ENCODE measurements at places on chromosomes 7 and 10. TPM values are rescaled to one million over a fixed set of nuclear protein-coding genes. Genes with fewer than 3 reads are reported as not detected.

Gene BAMBI
- 13.2 TPM for polyA plus RNA-seq

Gene PIP4K2A
- 47.1 TPM for polyA plus RNA-seq

GRCh38 chr10:87700031-87700796 is 40.5 kb downstream of the PAPSS2 start:
- DNase-seq: no peak

DNA sequence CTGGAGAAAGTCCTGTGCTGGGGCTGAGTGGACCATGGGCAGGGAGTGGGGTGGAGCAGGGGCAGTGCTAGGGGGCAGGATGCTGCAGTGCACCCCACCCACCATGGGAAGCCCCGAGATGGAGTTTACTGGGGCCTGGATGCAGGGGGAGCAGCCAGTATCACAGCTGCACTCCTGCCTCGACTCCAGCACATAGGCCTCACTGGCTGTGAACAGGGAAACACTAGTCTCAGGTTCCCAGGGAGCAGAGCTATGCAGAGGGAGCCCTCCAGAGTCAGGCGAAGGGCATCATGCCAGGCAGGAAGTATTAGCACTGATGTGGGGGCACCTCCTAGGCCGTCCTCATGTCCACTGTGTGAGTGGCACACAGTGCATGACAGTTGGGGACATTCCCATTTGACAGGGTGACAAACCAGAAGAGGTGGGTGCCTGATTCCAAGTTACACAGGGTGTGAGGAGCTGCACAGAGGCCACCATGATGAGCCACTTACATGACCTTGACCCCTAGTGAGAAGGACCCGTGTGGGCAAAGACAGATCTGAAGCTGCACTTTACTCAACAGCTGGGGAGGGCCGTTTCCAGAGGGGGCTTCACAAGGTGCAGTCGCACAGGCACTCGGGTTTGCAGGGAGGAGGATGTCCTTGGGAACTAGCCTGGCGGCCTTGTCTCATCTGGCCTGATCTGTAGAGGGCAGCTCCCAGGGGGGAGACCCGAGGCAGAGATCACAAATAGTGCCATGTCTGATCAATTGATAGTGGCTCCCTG is 69.9 kb upstream of the LRRC4 start:
- DNase-seq: no peak

Gene PAX4
- not detected for polyA plus RNA-seq

DNA sequence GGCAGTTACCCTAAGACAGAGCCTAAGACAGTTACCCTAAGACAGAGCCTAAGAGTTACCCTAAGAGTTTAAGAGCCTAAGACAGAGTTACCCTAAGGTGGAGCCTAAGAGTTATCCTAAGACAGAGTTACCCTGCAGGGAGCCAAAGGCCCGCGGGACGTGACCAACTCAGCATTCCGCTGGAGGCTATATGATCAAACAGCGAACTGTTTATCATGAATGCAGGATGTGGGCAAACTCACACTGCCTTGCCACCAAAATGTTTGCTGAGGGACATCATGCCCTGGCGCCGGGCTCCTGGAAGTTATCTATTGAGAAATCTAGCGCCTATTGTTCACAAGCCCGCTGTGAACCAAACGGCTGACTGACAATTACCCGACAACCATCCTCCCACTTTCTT is 49.9 kb downstream of the BLVRA start:
- DNase-seq: no peak

GRCh38 chr10:12390733-12391132 is 41.4 kb downstream of the CAMK1D start:
- no peak for DNase-seq

- no peak for DNase-seq
These were observed 18.6 kb downstream of the BLNK start for GRCh38 chr10:96252730-96253129.

- no peak for DNase-seq
These were observed 114.2 kb upstream of the ADAM12 start for GRCh38 chr10:126502441-126502840.

DNA sequence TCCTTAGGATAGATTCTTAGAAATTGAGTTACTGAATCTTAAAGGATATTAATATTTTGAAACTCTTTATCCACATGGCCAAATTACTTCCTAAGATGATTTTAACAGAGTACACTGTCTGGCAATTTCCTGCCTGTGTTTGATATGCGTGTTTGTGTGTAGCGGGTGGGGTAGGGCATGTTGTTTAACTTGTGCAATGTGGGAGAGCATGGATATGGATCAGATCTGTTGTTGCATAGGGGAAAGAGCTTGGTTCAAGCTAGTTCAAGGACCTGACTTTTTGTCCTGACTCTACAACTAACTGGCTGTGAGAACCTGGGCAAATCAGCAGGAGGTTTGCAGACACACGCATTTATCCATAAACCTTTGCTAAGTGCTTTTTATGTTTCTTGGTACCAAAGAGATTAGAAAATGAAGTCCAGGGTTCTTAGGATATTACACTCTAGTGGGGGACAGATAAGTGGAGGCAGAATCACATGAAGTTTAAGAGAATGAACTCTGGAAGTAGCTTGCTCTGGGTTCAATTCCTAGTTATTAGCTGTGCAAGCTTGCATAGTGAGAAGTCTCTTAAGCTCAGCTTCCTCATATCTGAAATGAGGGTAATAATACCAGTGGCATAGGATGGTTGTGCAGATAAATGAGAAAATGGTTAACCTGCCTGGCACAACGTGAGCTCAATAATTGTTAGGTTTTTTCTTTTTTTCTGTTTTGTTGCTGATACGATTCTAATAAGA is 96.3 kb upstream of the PRR15 start:
- no peak for DNase-seq

Gene POLL
- 16.1 TPM for polyA plus RNA-seq

Gene OR6V1
- not detected for polyA plus RNA-seq

Gene SLC25A28
- polyA plus RNA-seq: 24.7 TPM

- DNase-seq: no peak
These were observed 46.6 kb downstream of the WDR37 start for GRCh38 chr10:1102831-1103230.

GRCh38 chr10:80538481-80539185 is 931 bp downstream of the SH2D4B start:
- DNase-seq: no peak

DNA sequence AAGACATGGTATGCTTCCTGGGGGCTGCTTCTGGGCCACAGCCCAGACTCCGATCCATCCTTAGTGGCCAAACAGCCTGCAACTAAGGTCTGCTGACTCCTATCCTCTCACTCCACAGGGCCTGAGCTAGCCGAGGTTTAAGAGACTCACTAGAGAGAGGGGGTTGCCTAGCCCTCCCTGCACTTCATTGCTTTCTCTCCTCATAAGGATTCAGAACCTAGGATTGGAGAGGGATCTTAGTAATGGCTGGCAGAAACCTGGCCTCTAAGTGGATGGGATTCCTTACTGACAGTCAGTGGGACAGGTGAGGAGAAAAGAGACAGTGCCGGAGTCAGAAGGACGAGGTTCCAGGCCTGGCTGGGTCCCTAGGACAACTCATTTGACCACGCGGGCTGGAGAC is 8.2 kb upstream of the DDIT4 start:
- DNase-seq: no peak

DNA sequence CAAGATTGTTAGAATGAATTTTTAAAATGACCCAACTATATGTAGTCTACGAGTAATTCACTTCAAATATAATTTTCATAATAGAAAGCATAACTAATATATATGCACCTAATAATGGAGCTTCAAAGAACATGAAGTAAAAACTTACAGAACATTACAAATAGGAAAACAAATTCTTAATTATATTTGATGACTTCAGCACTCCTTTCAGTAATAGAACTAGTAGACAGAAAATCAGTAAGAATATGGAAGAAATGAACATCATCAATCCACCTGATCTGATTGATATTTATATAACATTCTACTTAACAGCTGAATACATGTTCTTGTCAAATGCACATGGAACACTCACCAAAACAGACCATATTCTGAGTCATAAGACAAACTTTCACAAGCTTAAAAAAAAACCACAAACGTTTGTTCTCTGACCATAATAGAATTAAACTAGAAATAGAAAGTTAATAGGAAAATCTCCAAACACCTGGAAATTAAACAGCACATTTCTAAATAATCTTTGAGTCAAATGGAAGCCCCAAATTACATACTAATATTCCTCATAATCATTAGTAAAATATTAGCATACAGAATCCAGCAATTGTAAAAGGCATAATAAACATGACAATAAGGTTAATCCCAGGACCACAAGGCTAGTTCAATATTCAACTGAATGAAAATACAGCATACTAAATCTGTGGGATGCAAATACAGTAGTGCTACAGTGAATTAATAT is 48.0 kb downstream of the BRAF start:
- no peak for DNase-seq

DNA sequence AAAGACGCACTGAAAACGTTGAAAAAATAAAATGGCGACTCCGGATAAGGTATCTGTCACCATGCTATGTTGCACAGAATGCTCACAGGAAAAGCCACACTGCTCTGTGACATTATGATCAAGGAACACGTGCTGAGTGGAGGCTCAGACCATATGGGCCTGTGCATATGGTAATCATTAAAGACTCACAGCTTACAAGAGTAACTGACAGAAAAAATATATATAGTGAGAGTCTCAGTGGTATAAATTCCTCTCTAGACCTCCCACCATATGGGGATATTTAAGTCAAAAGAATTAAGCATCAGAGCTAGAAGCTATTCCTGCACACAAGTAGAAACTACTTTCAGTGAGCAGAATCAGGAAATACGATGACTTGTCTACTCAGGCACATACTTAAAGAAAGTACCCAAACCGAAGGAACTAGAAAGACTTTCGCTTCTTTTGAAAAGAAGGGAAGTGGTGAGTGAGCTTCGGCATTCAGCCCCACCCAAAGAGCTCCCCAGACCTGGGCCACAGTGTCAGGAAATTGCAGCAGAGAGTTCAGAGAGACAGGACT is 65.1 kb upstream of the MPP7 start:
- DNase-seq: no peak

DNA sequence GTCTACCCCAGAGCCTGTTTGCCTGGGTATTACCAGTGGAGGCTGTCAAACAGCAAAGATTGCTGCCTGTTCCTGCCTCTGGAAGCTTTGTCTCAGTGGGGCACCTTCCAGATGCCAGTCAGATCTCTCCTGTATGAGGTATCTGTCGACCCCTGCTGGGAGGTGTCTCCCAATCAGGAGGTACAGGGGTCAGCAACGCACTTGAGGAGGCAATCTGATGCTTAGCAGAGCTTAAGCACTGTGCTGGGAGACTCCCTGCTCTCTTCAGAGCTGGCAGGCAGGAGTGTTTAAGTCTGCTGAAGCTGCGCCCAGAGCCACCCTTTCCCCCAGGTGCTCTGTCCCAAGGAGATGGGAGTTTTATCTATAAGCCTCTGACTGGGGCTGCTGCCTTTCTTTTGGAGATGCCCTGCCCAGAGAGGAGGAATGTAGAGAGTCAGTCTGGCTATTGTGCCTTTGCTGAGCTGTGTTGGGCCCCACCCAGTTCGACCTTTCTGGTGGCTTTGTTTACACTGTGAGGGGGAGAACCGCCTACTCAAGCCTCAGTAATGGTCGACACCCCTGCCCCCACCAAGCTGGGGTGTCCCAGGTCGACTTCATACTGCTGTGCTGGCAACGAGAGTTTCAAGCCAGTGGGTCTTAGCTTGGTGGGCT is 62.2 kb downstream of the PPP1R9A start:
- DNase-seq: no peak

DNA sequence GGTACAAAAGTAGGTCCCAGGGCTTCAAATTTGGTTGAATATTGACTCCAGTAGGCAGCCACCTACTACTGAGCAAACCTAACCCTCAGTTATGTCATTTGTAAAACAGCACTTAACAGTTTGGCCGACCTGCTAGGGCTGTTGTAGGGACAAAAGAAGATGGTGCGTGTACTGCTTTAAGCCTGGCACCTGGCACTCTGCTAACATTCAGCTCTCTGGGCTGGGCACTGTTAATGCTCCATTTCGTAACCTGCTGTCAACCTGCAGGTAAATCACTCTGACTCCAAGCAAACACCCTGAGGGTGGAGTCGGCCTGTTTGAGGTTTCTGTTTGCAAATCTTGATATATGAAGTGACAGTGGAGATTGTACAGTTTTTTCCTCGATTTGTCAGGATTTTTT is 7.2 kb downstream of the ZKSCAN1 start:
- no peak for DNase-seq

DNA sequence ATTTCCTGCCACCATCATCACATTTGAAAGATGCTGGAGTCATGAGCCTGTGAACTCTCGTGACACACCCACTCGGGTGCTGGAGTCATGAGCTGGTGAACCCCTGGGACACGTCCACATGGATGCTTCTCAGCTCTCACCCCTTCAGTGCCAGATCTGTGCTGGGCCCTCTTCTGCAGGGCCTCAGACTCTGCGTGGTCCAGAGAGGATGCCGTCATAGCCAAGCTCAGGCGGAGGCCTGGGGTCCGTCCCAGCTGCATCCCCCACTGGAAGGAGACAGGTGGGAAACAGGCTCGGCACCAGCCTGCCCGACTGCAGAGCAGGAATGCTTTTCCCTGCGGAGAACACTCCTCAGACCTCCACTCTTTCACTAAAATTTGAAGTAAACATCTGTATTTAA is 156.5 kb upstream of the PPP2R2D start:
- no peak for DNase-seq

Gene CUBN
- polyA plus RNA-seq: 0.09 TPM

GRCh38 chr7:18040196-18040595 is 12.6 kb upstream of the PRPS1L1 start:
- DNase-seq: no peak

Gene HYAL4
- not detected for polyA plus RNA-seq

DNA sequence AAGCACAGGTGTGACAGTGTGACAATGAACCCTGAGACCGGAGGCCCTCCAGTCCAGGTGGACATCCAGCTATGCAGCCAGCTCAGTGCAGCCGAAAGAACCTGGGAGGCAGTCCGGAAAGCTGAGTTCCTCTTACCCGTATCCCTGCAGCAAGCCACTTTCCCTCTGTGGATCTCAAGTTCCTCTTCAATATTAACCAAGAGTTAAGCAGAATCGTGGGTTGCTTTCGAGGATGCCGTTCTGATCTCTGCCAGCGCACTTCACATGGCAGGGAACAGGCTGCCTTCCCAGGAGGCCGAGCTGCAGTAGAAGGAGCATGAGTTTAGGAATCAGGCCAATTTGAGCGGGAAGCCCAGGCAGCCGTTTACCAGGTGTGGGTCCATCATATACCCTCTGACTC is 591.6 kb downstream of the SDK1 start:
- DNase-seq: no peak

- DNase-seq: no peak
These were observed 476 bp upstream of the ZFYVE27 start for GRCh38 chr10:97736403-97736901.

GRCh38 chr10:104906112-104906511 is 265.0 kb downstream of the SORCS3 start:
- DNase-seq: no peak

Gene GATA3
- polyA plus RNA-seq: not detected
